ENCODE measurements at places on chromosomes 2 and 18. TPM values are rescaled to one million over a fixed set of nuclear protein-coding genes. Genes with fewer than 3 reads are reported as not detected.

The CABYR gene
- total RNA-seq = not detected

The CPO gene
- 0.29 TPM for total RNA-seq

The TRPM8 gene
- not detected for total RNA-seq

The LTBP1 gene
- total RNA-seq = 42.8 TPM

The ATOH8 gene
- 122 TPM for total RNA-seq

- no peaks in the 10 kb centered on the region for H3K27me3 ChIP-seq
- H3K4me3 ChIP-seq = no peak overlapping the region
- H3K4me1 ChIP-seq = no peaks in the 10 kb centered on the region
- H3K36me3 ChIP-seq = no peaks in the 10 kb centered on the region
Observed at GRCh38 chr2:3260959-3261358, 116.7 kb downstream of the EIPR1 start.

DNA sequence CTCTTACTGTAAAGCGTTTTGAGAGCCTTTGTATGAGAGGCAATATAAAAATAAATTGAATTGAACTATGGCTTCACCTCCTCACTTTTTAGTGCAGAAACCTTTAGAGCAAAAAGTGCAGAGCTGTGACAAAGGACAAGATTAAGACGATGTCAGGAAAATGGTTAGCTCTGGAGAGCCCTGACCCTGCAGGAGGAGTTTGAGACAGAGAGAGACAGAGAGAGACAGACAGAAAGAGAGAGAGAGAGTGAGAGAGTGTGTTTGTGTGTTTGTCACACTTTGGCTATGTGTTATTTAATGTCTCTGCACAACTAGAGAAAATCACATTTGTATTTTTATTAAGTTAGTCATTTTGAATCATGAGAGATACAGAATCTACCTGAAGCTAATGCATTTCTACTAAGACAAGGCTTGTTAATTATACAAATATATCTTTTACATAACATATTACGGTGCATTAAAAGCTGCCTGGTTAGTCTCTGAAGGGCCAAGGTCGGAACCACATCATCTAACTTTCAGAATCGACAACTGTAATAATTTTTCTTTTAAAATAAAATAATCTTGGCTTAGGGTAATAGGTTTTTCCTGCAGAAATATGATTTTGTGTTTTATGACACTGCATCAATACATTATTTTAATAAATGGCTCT is 423.5 kb upstream of the ZEB2 start:
- H3K27me3 ChIP-seq = no peaks in the 10 kb centered on the region
- no peak for DNase-seq
- H3K36me3 ChIP-seq = no peaks in the 10 kb centered on the region
- H3K4me1 ChIP-seq = peaks cover 2% of the 10 kb centered on the region
- H3K4me3 ChIP-seq = no peak overlapping the region

DNA sequence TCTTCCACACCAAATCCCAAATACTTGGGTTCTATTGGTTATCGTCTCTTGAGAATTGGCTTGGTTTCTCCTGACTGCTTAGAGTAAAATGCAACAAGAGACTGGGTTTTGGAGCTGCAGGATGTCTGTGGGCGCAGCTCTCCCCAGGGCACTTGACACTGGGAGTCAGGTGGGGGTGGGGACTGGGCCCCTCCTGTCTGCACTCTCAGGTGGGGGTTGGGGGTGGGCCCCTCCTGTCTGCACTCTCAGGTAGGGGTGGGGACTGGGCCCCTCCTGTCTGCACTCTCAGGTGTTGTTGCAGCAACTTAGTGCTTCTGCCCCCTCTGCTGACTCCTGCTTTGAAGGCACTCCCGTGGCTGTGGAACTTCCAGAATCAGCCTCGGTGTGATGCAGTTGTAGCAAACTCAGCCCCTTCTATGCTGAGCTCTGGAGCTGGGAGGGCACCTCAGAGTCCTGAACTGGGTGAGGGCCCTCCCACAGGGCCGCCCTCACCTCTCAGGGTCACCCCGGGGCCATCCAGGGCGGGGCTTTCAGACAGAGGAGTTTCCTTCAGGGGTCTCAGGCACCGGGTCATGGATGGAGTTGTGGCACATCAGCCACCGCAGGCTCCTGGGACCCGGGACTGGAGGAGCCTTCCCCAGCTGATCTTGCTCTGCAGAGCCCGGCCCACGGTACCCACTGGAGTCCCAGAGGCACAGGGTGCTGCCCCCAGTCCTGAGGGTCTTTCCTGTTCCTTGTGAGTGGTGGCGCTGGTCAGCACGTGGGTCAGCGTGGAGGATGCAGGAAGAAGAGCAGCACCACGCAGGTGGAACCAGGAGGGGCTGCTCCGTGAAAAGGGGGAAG is 22.9 kb upstream of the CIDEA start:
- no peak for DNase-seq
- no peaks in the 10 kb centered on the region for H3K36me3 ChIP-seq
- no peaks in the 10 kb centered on the region for H3K27me3 ChIP-seq
- H3K4me3 ChIP-seq = no peak overlapping the region
- no peak overlapping the region for H3K27ac ChIP-seq

DNA sequence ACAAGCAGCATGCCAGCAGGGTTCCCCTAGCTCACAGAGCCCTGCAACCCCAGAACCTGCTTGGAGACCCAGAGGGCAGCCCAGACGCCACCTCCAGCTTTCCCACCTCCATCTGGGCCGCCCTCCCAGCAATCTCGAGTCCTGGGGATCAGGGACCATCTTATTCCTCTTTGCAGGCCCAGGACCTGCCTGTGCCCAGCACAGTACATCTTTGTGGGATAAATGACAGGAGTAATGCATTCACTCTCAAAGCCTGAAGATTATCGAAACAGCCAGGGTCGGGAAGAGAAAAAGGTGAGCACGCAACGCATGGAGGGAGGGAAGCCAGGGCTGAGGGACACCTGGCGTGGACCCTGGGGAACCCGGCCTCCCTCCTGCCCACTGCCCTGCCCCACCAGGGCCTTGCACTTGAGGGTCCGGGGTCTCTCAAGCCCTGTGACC is 144.1 kb downstream of the NDUFA10 start:
- H3K4me3 ChIP-seq = no peak overlapping the region
- no peak for DNase-seq
- no peaks in the 10 kb centered on the region for H3K27me3 ChIP-seq
- peaks cover 6% of the 10 kb centered on the region for H3K4me1 ChIP-seq
- H3K27ac ChIP-seq = no peak overlapping the region

DNA sequence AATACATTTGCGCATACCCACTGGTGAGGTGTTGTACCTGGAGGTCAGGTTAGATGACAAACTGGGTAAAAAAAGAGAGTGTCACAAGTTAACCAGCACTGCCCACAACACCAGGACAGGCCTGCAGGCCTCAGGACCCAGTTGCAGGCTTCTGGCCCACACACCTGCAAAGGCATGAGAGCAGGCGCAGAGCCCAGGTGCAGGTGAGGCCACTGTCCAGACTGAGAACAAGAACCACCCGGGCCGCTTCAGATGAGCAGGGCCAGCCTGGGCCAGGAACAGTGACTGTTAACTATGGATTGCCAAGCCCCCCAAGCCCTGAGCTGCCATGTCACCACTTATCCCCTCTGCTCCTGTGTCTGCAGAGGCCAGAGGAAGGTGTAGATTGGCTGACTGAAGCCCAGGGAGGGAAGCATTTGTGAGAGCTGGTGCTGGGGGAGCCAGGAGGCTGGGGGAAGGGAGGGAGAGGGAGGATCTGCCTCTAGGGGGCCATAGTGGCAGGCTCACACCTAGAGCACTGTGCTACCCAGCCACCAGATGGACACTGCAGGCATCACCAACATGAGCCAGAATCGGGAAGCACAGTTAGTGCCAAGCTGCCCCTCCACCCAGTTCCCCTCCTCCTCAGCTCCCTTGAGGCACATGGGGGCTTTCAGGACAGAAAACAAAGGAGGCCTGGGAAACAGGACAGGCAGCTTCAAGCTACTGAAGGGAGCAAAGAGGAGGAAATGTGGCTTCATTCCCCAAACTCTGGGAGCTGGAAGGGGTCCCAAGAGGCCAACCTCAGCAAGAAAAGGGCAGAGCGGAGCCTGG is 35.4 kb downstream of the SFXN5 start:
- DNase-seq = no peak
- no peaks in the 10 kb centered on the region for H3K27me3 ChIP-seq
- no peak overlapping the region for H3K27ac ChIP-seq
- H3K36me3 ChIP-seq = no peaks in the 10 kb centered on the region
- H3K4me1 ChIP-seq = no peaks in the 10 kb centered on the region

DNA sequence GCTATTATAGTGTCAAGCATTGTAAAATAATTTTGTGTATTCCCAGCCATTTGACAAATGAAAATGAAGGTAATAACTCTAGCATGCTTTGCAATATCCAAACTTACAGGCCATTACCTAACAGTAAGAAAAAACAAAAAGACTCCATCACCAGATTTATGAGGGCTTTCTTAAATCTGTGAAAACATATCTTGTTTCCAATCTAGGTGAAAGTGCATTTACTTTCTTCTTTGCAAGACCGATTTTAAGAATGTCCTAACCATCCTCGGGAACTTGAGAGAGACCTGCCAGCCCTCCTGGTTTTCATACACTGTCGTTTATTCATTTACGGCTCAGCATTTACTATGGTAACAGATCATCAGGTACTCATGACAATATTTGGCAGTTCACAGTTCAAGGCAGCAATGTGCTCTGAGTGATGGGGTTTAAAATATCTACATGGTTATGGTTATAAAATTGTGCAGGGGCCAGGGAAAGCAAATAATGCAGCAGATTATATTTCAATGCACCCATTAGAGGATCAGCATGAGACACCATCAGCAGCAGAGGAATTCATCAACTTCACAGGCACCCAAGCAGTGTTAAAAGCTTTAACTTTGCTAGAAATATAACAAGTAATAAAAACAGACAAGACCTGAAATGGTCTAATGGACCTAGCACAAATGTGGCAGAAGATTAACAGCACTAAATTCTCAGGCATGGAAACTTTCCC is 34.4 kb upstream of the PARD3B start:
- H3K36me3 ChIP-seq = no peaks in the 10 kb centered on the region
- no peaks in the 10 kb centered on the region for H3K27me3 ChIP-seq
- H3K4me3 ChIP-seq = no peak overlapping the region
- DNase-seq = no peak
- no peaks in the 10 kb centered on the region for H3K4me1 ChIP-seq

DNA sequence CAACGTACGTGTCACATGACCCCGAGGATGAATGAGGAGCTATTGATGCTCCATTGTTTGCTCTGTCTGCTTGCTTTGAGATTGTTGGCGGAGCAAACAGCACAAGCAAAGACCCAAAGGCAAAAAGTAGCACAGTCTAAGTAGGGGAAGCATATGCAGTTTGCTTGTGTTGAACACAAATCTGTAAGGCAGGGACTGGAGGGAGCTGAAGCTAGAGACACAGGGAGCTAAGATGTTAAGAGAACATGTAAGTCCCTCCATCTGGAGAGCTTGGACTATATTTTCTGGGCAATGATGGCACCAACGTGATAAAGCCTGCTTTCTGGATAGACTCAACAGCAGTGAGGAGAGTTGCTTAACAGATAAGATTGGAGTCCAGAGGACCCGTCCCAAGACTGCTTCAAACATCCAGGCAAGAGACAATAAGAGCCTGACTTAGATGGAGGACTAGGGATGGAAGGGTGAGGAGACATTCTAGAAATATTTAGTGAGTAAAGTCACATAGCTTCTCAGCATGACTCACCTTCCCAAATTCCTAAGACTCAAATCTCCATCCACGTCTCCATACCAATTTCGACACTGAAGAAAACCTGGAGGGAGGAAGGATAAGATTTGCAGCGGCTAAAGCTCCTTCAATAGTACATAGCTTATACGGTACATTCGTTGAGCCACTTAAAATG is 88.1 kb upstream of the KLF7 start:
- H3K27me3 ChIP-seq = no peaks in the 10 kb centered on the region
- peaks cover 15% of the 10 kb centered on the region for H3K4me1 ChIP-seq
- no peaks in the 10 kb centered on the region for H3K36me3 ChIP-seq
- no peak overlapping the region for H3K27ac ChIP-seq

DNA sequence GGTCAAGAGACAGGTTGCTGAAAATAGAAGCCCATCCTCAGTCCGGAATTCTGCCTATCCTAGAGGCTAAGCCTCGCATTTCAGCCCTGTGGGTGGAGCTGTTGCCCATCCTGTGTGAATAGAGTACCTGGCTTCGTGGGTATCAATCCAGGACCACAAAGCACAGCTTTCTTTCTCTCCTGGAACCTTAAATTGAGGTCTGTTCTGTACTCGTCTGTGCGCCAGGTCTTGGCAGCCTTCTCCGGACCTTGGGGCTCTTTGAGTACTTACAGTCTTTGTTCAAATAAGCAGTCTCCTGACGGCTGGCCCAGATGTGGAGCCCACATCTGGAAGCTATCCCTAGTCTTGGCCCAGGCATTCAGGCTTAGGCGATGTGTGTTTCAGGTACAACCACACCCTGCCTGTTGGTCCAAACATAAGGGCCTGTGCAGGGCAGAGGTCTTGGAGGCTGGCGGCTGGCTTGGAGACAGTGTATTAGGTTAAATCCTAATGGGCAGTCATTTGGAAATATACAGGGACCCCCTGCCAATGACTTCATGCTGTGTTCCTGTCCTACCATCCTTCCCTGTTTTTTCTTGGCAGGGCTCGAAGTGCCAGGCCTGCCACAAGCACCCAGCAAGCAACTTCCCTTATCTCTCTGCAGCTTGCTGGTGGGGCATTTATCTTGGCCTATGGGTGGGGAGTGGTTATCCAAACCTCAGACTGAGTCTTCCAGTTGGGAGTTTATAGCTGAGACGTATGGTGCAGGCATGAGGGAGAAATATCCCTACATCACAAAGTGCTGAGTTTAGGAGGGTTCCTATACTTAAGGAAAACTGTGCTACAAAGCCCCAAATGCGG is 294.1 kb downstream of the BCL2 start:
- no peaks in the 10 kb centered on the region for H3K4me1 ChIP-seq
- H3K4me3 ChIP-seq = no peak overlapping the region

DNA sequence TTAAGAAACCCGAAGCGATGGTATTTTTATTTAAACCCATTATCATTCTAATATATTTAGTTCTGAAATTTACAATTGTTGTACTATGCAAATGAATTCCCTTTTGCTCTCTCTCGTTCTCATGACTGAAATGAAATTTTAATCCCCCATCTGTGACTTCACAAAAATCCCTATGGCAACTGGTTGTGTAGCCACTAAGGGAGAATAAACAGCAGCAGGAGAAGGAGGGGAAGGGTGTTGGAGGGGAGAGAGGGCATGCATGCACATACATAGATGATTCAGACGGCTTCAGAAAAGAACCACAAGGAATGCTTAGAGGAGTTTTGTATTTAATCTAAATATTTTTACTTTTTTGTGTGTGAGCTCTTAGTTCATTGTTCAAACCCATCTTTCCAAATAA is 36.8 kb downstream of the CPS1 start:
- H3K27me3 ChIP-seq = no peaks in the 10 kb centered on the region
- H3K36me3 ChIP-seq = no peaks in the 10 kb centered on the region
- H3K4me1 ChIP-seq = no peaks in the 10 kb centered on the region
- H3K27ac ChIP-seq = no peak overlapping the region
- no peak for DNase-seq

- no peaks in the 10 kb centered on the region for H3K36me3 ChIP-seq
- no peak for DNase-seq
- H3K4me3 ChIP-seq = no peak overlapping the region
- no peaks in the 10 kb centered on the region for H3K4me1 ChIP-seq
- H3K27ac ChIP-seq = no peak overlapping the region
Observed at GRCh38 chr18:66900837-66901236, 296.9 kb upstream of the CDH19 start.

DNA sequence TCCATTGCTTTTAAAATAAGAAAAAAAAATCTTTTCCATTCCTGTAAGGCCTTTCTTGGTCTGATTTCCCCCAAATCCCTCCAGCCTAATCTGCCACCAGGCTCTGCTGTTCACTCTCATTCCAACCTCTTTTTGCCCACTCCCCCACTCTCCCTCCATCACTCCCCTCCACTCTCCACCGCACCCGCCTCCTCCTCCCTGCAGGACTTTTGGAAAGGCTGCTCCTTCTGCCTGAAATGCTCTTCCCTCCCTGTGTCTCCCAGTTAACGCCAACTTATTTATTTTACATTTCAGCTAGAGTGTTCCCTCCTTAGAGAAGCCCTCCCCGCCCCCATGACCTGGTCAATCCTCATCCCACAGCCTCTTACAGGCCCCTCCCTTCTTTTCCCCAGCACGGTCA is 4.7 kb upstream of the WNT6 start:
- no peak for DNase-seq

All from gastrocnemius medialis (tissue), 4 donors.